ENCODE measurements at places on chromosomes 7 and 10.

- DNase-seq = no peak
Measured at GRCh38 chr10:65622608-65623007, 1303.2 kb upstream of the LRRTM3 start.

- no peak for DNase-seq
Measured at GRCh38 chr7:127822822-127823508, 171.0 kb downstream of the SND1 start.

- DNase-seq = no peak
Measured at GRCh38 chr7:99422625-99423024, 13.9 kb downstream of the BUD31 start.

- no peak for DNase-seq
Measured at GRCh38 chr10:4535521-4535920, 290.5 kb upstream of the AKR1E2 start.

GRCh38 chr7:19060761-19061259, 56.6 kb downstream of the TWIST1 start:
- no peak for DNase-seq

DNA sequence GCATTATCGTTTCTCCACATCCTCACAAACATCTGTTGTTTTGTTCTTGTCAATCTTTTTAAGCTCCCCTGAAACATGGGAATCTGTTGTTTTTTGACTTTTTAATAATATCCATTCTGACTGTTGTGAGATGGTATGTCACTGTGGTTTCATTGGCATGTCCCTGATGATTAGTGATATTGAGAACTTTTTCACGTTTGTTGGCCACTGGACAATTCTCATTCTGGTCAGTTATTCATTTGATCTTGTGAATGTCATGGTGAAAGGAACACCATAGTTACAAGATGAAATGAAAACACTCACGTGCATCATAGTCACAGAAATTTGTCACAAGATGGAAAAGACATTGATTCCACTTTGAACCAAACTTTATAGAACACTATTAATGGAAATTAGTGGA, 20.5 kb upstream of the SGCE start:
- no peak for DNase-seq

DNA sequence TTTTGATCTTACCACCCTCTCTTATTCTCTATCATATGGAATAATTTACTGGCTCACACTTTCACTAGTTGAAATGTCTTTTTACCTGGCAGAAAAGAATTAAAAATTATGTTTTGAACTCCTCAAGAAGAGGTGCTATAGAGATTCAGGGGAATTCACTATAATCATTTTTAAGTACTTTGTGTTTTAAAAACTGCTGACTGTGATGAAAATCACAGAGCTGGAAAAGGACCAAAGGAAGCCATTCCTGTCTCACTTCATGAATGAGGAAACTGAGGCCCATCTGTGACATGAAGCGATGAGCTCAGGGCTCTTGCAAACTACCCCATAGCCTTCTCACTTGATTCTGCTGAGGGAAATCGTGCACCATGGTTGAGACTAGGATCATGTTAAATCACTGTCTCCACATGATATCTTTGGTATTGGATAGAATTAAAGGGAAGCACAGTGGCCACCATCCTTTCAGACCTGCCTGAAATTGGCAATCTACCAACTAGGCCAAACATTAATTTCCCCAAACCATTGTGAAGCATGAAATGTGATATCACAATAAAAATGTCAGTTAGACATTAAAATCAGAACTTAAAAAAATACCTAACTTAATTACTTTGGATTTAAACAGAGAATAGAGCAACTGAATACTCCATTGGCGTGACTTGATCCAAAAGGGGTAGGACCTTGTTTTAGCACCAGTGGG, 141.0 kb downstream of the FZD1 start:
- DNase-seq = no peak

DNA sequence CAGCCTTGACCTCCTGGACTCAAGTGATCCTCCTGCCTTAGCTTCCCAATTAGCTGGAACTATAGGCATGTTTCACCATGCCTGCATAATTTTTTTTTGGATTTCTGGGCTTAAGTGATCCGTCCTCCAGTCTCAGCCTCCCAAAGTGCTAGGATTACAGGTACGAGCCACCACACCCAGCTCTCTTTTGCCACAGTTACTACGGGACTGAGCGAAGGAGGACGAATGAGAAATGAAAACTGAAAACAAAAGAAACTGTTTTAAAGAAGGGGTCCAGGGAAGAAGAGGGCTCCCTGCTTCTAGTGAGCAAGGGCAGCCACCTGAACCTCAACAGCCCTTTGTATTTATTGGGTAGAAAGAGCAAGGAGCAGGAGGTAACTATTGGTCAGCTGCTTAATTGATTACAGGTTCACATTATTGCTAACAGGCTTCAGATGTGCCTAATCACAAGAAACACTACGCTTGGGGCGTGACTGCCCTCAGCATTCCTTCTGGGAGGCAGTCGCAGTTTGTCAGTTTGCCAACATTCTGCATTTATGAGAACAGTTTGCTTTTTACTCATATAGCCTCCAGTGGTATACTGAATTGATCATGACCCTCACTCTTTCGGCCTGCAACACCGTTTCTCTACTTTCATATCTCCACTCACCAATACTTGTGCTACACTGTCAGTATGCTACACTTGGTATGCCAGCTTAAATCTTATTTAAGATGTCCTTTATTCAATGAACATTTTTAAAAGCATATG, 676.8 kb downstream of the DNAJB9 start:
- DNase-seq = no peak

DNA sequence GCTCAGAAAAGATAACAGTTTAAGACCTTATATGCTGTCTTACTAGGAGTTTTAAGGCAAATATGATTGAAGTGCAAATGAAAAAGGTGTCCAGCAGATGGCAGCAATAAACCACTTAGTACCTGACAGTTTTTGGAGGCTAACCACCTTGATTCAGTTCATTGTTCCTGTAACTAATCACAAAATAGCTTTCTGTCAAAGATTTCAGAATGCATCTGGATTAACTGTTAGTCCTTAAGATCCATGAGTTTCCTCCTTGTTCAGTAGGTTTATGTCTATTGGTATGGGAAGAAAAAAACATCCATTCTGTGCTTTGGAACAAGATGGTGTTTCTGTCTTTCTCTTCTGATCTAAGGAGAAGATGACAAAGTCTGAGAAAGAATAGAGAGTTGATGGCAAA, 46.6 kb downstream of the CCSER2 start:
- peak; percentile 19 for DNase-seq

- DNase-seq = peak; percentile 56
Measured at GRCh38 chr10:97788552-97789442, 17.0 kb upstream of the SFRP5 start.

- DNase-seq = no peak
Measured at GRCh38 chr10:110708776-110709443, 64.8 kb downstream of the RBM20 start.

- DNase-seq = no peak
Measured at GRCh38 chr7:2123360-2123759, 109.4 kb downstream of the MAD1L1 start.

GRCh38 chr7:56087445-56087844, 5.3 kb downstream of the PHKG1 start:
- DNase-seq = no peak

GRCh38 chr7:36895192-36895591, 170.9 kb upstream of the AOAH start:
- DNase-seq = no peak

DNA sequence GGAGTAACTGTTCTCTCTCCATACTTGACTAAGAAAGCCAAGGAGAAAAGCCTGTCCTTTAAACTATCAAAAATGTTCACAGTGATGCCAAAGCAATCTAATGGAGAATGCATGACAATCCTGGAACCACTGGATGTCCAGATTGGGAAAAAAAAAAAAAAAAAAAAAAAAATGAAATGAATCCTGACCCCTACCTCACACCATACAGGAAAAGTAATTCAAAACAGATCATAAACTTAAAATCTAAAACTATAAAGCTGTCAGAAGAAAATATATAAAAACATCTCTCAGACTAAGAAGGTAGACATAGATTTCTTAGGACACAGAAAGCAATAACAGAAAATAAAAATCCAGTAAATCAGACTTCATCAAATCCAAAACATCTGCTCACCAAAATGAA, 18.4 kb downstream of the FBXW4 start:
- no peak for DNase-seq

GRCh38 chr7:93301736-93302135, 69.6 kb downstream of the VPS50 start:
- no peak for DNase-seq

DNA sequence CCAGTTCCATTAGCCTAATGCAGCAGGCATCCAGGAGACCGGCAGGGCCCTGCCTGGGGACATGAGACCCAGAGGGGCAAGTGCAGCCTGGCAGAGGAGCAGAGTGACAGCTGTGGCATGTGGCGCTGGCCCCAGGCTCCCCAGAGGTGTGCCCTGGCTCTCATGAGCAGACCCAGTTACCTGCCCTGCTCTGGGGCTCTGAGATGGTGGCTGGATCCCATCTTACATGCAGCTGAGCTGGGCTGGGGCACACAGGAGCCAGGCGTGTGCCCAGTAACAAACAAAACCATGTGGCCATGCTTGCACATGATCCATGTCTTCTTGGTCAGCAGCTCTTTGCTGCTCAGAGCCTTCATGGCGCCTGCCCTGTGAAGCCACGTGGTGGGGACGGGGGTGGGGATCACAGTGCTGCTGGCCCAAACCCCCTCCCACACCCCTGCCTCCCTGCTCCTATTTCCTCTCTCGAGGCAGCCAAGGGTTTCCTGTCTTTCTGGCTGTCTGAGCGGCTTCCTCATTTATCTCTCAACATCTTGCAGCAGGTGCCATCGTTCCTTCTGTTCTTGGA, 40.3 kb upstream of the GTF2I start:
- no peak for DNase-seq

GRCh38 chr10:99560277-99561126, 27.8 kb downstream of the NKX2-3 start:
- DNase-seq = peak; percentile 84

DNA sequence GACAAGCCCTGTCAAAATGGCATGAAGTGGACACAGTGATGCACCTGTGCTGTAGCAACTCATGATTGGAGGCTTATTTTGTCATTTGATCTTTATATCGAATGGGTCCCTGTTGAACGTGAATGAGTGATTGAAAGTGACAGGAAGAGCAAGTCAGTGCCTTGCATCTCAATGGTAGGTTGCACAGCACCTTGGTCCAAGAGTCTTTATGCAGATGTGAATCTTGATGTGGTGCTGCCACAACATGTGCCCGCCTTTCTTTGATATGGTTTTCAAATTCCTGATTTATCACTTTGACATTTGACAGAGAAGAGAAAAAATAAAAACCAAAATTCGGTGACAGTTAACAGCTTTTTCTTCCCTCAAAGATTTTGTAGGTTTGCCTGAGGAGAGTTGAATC, 1182.4 kb downstream of the DNAJB9 start:
- no peak for DNase-seq

GRCh38 chr7:18445916-18446520, 49.5 kb upstream of the HDAC9 start:
- DNase-seq = no peak

DNA sequence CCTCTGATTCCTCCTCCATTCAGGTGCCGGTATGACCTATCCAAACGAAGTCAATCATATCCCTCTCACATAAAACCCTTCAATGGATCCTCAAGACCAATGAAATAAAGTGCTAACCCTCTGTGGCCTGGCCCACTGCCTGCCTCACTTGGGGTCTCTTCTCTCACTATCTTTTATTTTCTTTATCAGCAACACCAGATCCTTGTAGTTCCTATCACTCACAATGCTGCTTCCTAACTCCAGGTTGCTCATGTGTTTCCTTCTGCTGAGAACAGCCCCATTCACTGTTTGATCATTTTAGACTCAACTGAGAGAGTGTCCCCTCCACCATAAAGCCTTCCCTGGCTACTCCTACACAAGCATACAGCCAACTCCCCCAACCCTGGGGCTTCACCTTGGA, 180.6 kb downstream of the DOCK4 start:
- DNase-seq = no peak

- no peak for DNase-seq
Measured at GRCh38 chr7:157670490-157671357, 333.9 kb downstream of the DNAJB6 start.
